ENCODE measurements at places on chromosomes 4 and X.

GRCh38 chr4:60384516-60384915, 815.6 kb upstream of the ADGRL3 start:
- no peak for DNase-seq

DNA sequence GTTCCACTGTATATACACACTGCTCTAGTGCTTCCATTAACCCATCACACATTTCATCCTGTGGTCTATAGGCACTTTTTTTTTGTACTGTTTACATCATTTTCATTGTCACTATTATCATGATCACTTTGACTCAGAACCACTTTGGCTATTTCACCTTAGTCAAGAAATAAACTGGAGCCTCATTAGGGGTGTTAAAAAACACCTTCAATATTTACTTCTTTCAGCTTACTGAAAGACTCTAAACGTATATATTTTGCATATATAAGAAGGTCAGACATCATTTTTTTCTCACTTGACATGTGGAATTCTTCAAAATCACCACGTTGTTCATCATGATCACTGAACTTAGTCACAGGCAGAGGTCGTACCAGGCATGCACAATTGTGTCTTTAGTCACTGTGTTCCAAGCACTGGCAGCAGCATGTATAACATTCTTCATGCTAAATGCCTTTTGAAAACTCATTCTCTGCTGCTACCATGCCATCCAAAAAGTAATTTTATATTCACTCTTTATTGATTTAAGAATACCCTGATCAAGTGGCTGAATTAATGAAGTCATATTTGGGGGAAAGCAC, 229.2 kb upstream of the ARSJ start:
- no peak for DNase-seq

DNA sequence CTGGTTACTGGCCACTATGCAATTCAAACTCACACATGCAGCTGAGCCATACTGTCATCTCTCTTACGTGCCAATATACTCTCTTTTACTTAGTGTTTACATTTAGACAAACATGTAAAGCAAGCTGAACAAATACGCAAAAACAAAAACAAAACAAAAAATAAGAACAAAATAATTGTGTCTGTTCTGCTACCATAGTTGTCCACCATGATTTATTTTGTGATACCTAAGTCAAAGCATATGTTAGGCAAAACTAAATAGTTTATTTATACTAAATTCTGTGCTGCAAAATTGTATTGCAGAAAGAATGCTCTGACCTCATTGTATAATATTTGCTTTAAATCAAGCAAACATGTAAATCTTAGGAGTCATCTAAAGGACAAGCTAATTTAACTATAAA, 943.2 kb upstream of the AGA start:
- no peak for DNase-seq

DNA sequence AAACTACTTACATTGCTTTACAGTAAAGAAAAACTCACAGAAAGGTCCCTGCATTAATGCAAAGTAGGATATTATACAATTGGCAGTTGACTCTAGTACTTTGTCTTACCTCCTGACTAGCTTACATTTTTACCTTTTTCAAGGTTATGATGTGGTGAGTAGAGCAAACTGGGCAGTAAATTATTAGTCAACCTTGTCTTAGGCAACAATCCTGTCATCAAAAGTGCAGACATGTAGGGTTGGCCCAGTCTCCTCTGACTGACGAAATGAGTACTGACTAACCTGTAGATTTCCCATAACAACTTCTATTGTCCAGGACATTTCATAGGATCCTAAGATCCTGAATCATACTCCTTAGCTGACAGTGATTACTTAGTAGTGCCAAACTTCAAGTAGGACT, 142.0 kb upstream of the NUDT6 start:
- no peak for DNase-seq

DNA sequence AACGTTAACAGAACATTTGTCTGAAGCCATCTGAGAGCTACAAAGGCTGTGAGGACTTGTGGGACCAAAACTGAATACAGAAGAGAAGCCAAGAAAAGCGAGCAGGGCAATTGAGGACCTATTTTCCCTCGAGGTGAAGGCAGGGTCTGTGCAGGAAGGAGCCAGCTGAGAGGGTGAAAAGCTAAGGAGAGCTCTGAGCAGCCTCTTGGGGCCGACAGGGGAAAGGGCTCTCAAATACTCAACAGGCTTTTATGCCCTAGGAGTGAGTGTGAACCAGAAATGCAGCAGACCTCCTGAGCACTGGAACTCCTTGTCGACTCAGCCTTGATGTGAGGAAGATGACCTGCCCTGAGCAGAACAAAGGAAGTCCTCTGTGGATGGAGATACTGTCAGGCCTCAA, 54.2 kb downstream of the C4orf50 start:
- no peak for DNase-seq

DNA sequence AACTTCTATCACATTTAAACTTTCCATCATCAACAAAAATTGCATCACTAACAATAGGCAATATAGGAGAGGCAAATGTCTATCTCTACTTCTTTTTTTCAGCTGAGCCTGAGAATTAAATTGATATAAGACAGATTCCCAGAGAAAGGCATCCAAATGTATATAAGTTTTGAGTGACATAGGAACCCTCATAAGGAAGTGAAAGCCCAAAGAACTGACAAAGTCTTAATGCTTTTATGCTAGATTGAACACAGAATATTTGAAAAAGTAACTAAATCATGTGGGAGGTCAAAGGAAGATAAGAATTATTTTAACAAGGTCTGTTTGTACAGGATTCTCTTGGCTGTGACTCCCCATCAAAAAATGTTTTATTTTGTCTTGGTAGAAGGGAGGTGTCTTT, 714.9 kb downstream of the GRXCR1 start:
- DNase-seq, result no peak

DNA sequence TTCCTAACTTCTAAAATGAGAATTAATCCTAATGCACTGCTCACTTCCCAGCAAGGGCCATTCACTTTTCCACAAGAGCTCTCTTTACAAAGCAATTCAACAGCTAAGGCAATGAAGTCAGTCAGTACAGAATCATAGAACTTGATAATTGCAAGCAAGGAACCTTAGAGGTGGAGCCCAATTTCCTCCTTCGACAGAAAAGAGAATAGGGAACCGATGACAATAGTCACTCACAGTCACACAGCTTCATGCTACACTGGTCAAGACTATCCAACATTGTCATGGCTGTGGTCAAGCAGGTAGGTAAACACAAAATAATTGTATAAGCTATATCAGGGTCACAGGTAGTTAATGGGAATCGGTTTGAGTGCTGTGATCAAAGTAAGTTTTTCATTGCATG, 90.0 kb downstream of the ELOVL6 start:
- DNase-seq, result no peak

GRCh38 chr4:94334476-94334875, 8.2 kb downstream of the HPGDS start:
- DNase-seq, result no peak

- DNase-seq, result peak; percentile 73
These were observed 35.3 kb downstream of the FRMD7 start for GRCh38 chrX:132092439-132093065.

DNA sequence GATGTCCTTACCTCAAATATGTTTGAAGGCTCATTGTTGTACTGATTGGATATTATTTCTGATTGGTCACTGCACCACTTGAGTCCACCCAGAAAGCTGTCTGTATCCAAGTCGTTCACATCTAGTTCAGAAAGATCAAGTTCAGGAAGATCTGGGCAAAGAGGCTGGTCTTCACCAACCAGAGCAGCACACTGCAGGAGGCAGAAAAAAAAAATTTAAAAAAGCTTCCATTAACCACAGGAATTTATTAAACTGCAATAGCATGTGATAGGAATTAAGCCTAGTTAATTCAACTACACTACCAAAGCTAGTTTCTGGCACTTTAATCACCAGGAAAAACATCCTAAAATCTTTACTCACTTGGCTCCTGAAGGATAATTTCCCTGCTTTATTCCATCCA, 5.1 kb downstream of the PPARGC1A start:
- DNase-seq, result no peak

- no peak for DNase-seq
These were observed 372.6 kb downstream of the OPHN1 start for GRCh38 chrX:68060506-68061205.

- DNase-seq, result no peak
These were observed 869.0 kb downstream of the SH3BGRL start for GRCh38 chrX:82070948-82071347.

DNA sequence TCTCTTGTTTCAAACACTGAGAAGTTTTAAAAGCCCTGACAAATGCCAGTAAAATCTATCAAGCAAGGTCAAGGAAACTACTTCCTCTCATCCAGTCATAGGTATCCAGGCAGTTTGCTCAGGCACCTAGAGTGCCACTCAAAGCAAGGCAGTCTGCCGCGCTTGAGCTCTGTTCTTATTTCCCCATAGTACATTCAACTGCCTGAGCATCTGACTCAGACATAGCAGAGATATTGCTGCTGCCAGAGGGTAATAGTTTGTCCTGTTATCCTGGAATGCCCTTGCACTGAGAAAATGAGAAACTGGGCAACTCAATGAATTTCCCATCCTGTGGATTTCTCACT, 16.1 kb upstream of the ATP8A1 start:
- peak; percentile 9 for DNase-seq

DNA sequence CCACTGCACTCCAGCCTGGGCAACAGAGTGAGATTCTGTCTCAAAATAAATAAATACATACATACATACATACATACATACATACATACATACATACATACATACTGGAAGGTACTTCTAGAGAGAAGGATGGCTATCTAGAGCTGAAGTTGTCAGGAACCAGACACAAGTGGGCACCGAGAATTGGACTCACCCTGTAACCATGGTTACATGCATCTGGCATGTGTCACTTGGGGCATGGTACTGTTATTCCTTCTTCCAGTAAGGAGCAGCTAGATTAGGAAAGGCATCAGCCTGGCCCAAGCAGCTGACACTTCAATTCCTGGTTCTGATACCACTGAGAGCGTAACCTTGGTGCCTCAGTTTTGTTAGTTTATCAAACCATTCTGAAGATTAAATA, 127.1 kb downstream of the SH3KBP1 start:
- DNase-seq, result no peak

DNA sequence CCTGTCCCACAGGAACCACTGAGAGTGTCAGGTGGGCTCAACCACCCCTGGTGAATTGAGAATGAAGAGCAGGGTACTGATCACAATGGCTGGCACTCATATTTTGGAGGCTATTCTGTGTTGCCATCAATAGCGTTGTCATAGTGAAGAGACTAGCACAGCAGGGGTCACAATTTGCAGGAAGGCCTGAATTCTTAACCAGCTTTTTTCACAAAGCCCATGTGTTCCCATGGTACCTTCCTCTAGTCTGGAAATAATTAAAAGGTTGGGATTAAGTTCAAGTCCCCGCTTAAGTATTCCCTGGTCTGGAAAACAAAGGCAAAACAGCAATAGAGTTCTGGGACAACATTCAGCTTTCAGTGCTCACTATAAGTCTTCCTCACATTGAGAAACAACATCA, 1051.7 kb downstream of the C4orf33 start:
- peak; percentile 7 for DNase-seq

DNA sequence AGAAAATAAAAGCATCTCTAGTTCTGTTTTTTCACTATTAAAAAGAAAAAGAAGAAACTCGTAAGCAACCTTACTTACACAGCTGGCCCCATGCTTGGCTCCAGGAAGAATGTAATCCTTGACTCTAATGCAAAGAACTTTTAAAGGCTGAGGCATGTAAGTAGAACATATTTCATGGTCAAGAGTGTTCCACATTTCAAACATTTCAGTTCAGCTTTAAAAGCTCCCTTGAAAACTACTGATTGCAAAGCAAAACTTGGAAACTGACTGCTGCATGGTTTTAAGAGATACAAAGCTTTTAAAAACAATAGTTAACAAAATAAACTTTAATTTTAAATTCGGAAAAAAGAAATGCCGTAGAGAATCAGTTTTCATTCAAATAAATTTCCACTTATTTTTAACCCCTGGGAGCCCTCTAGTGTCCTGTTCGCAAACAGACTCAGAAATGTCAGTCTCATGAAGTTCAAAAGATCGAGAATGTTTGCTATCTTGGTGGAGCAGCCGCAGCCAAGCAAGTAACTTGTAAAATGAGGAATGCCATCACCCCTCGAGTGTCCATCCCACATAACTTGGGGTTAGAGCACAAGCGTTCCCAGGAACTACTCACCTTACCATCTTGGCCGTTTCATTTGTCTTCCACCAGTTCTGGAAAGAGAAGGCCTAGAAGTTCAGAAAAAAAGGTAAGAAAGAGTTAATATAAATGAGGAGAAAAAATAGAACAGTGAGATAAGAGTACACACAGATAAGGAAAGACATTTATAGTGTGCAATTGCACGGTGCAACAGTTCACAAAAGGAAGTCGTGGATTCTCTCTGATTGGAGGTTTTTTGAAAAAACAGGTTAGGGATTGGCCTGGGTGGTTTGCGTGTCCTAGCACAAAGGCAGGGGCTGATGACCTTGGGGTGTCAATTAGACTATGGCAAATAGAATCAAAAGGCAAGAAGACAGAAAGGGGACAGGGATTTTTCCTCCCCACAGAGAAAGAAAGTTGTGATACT, at the start of gene GASK1B:
Gene GASK1B (minus strand): TSS at position 765 of the 998 bp plus-strand sequence. CDS start 1,650 bp downstream, outside the sequence.
- DNase-seq, result peak; percentile 41

- no peak for DNase-seq
These were observed 14.5 kb downstream of the L1CAM start for GRCh38 chrX:153871451-153871850.

DNA sequence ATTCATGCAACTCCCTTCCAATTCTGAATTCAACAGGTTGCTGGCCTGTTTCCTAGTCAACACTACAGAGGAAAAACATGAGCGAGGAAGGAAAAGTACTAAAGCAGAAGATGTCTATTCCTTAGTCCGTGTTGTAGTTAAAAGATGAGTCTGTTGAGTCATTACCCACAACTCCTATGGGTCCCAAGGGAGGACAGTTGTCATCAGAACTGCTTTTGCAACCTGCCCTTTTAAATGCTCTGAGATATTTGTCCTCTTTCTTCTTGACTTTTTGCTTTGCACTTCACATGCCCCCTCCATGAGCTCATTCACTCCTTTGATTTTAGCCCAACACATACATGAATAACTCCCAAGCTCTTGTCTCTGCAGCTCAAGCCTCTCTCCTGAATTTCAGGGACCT, 119.2 kb downstream of the CORIN start:
- DNase-seq, result no peak

- DNase-seq, result no peak
These were observed 26.3 kb upstream of the UBA6 start for GRCh38 chr4:67727124-67727850.

DNA sequence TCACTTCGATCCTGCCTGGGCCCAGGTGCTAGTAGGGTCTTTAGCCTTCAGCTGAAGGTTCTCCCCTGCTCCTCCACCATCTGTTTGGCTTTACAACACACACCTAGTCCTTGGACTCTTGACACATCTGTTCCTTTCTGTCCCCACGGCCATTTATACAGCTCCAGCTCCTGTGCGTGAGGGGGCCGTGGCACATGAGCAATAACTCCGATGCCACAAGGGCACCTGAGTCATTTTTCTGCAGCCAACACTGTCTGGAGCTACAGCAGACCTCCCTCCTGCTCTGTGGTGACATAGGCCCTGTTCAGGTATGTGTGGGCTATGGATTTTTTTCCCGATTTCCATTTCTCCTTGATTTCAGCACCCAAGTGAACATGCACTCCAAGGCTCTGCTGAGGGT, 44.7 kb upstream of the BCOR start:
- no peak for DNase-seq
